ENCODE measurements at places on chromosomes 2 and 18.

- DNase-seq, result no peak
Measured at GRCh38 chr18:74562775-74563174, 28.5 kb downstream of the CNDP1 start.

DNA sequence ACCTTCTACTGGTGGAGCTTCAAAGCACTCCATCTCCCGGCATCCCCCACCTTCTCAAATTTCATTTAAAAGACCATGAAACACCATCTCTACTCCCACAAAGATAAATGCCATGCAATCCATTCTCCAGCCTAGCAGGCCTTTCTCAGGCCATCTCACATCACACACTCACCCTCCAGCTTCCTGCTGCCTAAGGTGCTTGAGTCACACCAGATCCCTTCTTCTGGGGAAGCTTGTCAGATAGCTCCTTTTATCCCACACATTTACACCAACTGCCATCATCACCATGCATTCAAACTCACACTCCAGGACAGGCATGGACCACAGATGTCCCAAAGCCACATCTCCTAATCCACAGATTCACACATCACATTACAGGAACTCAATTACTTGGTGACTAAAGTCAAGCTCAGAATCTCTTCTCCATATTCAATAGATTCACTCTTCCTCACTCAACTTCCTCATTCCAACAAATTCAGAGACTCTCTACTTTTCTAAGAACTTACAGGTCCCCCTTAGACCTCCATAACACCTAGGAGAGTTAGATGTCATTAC is 292.5 kb downstream of the TNS1 start:
- DNase-seq, result no peak

- DNase-seq, result no peak
Measured at GRCh38 chr2:200302940-200303727, 3.4 kb upstream of the SPATS2L start.

DNA sequence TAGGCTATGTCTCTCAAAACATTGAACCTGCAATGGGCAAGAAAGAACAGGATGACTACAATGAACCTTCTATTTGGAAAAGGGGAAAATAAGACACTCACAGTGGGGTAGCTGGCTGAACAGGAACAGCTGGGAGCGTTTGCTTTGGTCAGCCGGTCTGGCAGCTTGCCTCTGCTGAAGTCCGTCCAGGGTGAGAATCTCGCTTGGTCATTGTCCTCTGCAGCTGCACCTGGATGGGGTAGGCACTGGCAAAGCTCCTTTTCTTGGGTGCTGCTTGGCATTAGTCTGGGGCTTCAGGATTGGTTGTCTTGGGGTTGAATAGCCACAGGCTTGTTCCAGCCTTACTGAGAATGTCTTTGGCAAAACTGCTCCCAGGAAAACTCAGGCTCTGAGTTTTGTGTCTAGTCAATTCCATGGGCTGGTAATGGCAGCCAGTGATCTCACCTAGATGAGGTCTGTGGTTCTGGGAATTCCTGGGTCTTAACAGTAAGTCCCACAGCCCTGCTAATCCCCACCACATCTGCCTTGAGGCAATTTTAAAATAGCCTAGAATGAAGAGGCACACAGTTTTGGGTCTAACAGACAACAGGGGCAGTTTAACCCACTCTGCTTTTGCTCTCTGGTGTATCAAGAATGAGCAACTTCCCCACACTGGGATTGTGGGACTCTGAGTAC is 13.4 kb downstream of the NEDD4L start:
- no peak for DNase-seq

DNA sequence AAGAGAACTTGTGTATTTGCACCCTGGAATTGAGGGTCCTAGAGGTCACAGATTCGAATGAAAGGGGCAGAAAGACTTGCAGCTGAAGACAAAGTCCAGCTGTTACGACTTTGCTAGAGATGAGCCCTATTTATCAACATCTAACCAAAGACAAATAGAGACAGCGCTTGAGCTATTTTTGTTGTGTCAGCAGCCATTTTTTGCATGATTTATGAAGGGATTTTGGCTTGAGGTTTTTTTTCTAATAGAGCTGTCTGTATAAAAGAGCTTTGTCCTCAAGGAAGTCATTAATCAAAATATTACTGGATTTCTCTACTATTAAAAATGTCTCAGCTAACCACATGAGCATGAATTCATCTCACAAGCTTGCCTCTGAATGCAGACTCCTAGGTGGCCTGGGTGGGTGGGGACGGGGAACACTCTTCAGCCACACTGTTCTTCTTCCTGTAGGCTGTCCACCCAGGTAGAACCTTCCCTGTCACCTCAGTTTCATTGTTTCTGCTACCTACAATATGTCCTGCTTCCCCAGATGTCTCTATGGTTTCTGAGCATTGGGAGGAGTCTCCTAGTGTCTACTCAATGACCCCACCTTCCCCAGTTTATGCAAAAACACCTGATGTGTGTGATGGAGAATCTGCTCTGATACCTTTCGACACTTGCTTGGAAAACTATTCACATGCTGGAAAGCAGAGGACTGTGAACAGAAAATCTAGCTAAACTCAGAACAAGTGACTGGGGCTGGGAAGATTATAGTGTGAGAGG is 7.2 kb upstream of the CD226 start:
- no peak for DNase-seq

GRCh38 chr18:60905699-60906098 is 427.5 kb upstream of the CDH20 start:
- DNase-seq, result no peak

GRCh38 chr2:145841973-145842372 is 1322.1 kb upstream of the ZEB2 start:
- DNase-seq, result no peak

GRCh38 chr2:18171191-18172139 is 293.0 kb downstream of the KCNS3 start:
- DNase-seq, result no peak

DNA sequence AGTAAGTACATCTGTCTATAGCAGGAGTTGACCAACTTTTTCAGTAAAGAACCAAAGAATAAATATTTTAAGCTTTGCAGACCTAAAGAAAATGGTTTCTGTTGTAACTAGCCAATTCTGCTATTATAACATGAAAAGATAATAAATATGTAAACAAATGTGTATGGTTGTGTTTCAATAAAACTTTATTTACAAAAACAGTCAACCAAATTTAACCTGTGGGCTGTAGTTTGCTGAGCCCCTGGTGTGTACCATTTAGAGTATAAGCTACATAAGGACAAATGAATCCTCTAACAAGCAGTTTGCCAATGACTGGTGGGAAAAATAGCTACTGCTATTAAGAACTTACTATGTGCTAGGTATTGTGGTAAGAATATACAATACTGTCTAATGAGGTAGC is 79.4 kb downstream of the MAIP1 start:
- DNase-seq, result no peak

- DNase-seq, result no peak
Measured at GRCh38 chr2:166238176-166238575, 110.4 kb upstream of the SCN1A start.

DNA sequence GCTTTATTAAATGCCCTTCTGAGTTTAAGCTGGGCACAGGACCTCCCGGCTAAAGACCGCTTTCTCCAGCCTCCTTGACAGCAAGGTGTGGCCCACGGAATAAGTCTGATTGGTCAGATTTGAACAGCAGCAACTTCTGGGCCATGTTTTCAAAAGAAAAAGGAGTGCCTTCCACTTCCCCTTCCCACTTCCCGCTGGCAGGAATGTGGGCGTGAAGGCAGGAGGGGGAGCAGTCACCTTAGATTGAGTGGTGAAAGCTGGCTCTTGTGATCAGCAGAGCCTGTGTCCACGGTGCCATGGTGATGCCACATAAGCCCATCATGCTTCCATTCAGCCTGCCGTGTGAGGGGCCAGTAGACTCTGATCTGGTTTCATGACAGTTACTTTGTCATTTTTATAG is 136.6 kb upstream of the GLI2 start:
- DNase-seq, result no peak

- DNase-seq, result no peak
Measured at GRCh38 chr18:3397786-3398185, 52.2 kb upstream of the TGIF1 start.

GRCh38 chr2:173986805-173987204 is 21.6 kb upstream of the SP3 start:
- no peak for DNase-seq

GRCh38 chr2:44055229-44055628 is 59.4 kb upstream of the LRPPRC start:
- DNase-seq, result no peak

DNA sequence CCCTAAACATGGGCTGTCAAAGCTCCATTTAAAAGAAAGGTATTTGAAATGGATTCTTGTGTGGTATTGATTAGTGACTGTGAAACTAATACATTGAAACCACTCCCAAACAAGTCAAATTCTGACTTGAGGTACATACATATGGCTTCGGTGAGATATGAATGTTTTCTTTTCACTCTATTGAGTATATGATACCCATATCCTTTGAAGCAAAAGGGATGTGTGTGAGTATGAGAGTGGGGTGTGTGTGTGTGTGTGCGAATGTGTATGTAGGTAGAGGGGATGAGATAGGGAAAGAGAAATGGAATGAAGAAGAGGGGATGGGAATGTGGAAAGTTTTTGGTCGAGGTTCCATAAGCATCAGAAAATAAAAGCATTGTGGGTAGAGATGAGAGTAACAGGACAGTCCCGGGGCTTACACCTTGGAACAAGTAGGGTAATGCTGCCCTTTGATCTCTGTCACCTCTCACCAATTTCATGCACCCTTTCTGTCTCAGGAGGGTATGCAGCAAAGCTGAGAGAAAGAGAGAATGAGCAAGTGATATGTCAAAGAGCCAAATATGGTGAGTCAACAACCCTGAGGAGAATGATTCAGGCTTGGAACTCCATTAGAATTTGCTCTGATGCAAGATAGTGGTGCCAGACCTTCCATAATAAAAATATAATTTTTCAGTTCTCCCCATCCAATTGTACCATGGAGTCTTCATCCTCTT is 64.0 kb upstream of the ZEB2 start:
- no peak for DNase-seq

- no peak for DNase-seq
Measured at GRCh38 chr2:10064932-10065772, 15.1 kb downstream of the CYS1 start.

- no peak for DNase-seq
Measured at GRCh38 chr2:79596403-79596802, 83.6 kb downstream of the CTNNA2 start.

- no peak for DNase-seq
Measured at GRCh38 chr2:52879561-52879960, 888.0 kb upstream of the CHAC2 start.

- no peak for DNase-seq
Measured at GRCh38 chr2:32806857-32807256, 139.9 kb upstream of the LTBP1 start.
